ENCODE measurements at places on chromosomes 1 and 21. TPM values are rescaled to one million over a fixed set of nuclear protein-coding genes. Genes with fewer than 3 reads are reported as not detected.

Gene CD5L
- total RNA-seq, result not detected

Gene RAP1GAP
- total RNA-seq, result 0.54 TPM

Gene FCGR3B
- not detected for total RNA-seq

Gene CYP2J2
- total RNA-seq, result 1.5 TPM

Gene DISP3
- 0.56 TPM for total RNA-seq

Gene MAP10
- total RNA-seq, result 4.5 TPM

Gene SPRTN
- 19.9 TPM for total RNA-seq

Gene PLEKHG5
- 2.0 TPM for total RNA-seq

Gene METTL25B
- total RNA-seq, result 35.8 TPM

Gene PRKCZ
- 2.5 TPM for total RNA-seq

Gene OR2M2
- not detected for total RNA-seq

Gene SPATA46
- not detected for total RNA-seq

Gene ETV3L
- total RNA-seq, result not detected

Gene RORC
- 1.9 TPM for total RNA-seq

Gene TMOD4
- 2.7 TPM for total RNA-seq

Gene MYOM3
- not detected for total RNA-seq

Gene PLA2G5
- total RNA-seq, result not detected

Gene KLF17
- not detected for total RNA-seq

Gene PIGR
- total RNA-seq, result 0.05 TPM

Gene TRAPPC3
- total RNA-seq, result 62.8 TPM

Gene LCE2A
- not detected for total RNA-seq

Gene AMY2B
- total RNA-seq, result 7.1 TPM

Gene HRNR
- total RNA-seq, result not detected

Gene MYCL
- total RNA-seq, result not detected

Gene SRP9
- 196 TPM for total RNA-seq

Gene FAM72B
- 13.6 TPM for total RNA-seq

Gene CMPK1
- total RNA-seq, result 98.2 TPM

Gene SELE
- total RNA-seq, result not detected

Gene LAMC2
- 2.1 TPM for total RNA-seq

Gene COP1
- 47.2 TPM for total RNA-seq

Gene PGBD5
- total RNA-seq, result not detected

Gene PAQR6
- total RNA-seq, result 8.3 TPM

Gene PCSK9
- total RNA-seq, result not detected

Gene SAMD11
- not detected for total RNA-seq

Gene HLCS
- total RNA-seq, result 18.1 TPM

Gene AK5
- total RNA-seq, result 0.93 TPM

Gene SV2A
- total RNA-seq, result 21.9 TPM

Gene COL11A1
- not detected for total RNA-seq

Gene AVPR1B
- not detected for total RNA-seq

Gene TOR1AIP2
- 50.4 TPM for total RNA-seq

Gene ATP1A4
- not detected for total RNA-seq

Gene ARF1
- 360 TPM for total RNA-seq

Gene C8A
- total RNA-seq, result not detected

Gene POGZ
- total RNA-seq, result 95.2 TPM

Gene HSD3B1
- total RNA-seq, result not detected

Gene ARID1A
- total RNA-seq, result 124 TPM

Gene SMYD3
- total RNA-seq, result 20.2 TPM

Gene CDK18
- 0.07 TPM for total RNA-seq

Gene FCGR2B
- total RNA-seq, result not detected

Gene GART
- total RNA-seq, result 110 TPM
